HuH-7 (cell line): ENCODE measurements at places on chromosomes 7 and 10.

GRCh38 chr10:95237376-95238170 lies 43.5 kb downstream of the ACSM6 start:
- DNase-seq = no peak

DNA sequence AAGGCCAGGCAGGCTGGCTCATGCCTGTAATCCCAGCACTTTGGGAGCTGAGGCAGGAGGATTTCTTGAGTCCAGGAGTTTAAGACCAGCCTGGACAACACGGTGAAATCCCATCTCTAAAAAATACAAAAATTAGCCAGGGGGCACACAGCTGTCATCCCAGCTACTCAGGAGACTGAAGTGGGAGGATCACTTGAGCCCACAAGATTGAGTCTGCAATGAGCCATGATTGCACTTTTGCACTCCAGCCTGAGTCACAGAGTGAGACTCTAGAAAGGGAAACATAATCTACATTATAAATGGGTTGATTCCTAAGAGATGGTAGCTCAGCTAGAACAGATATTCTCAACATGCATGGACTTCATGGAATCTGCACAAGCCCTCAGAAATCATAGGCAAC lies 6.3 kb upstream of the LIPF start:
- DNase-seq = no peak

DNA sequence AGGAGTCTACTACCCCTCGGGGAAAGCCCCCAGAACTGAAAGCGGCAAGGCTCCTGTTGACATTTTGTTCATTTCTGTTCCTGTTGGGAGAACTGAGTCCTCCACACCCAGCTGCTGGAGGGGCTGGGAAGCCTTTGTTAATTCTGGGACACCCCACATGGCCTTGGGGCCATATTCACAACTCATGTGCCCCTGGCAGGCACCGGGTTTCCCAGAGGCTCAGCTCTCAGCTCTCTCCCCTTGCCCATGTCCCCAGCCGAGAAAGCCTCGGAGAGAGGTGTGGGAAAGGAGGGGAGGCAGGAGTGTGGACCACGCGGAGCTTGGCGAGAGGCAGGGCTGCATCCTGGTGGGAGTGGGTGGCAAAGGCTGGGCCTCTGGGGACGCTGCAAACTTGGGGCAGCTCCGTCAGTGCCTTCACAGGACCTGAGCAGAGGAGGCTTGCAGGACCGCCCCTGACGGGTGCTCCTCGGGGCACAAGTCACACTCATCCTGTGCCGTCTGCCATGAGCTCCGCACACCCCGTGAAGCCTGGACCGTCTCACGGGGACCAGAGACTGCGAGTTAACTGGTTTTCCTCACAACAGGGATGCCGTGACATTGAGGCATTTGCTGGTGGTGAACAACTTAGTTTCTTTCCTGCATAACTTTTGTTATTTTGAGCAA lies 140.9 kb downstream of the DNAJB6 start:
- no peak for DNase-seq

DNA sequence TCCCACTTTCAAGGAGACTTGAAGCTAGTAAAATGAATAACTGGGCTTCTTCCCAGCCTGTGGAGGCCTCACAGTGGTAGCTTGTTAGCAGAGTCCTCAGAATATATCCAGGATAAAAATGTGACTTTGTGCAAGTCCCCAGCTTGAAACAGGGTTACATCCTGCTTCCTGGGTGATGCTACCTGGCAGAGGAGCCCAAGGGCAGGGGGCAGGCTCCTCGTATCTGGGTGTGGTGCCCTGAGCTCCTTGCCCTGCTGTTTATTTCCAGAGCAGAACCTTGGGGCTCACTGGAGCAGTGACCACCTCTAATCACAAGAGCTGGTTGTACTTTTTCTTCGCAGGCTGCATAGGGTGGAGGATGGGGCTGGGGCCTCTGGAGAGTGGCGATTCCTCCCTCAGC lies 94.8 kb downstream of the GRK5 start:
- DNase-seq = no peak

GRCh38 chr7:32605032-32605431 lies 109.7 kb downstream of the AVL9 start:
- no peak for DNase-seq
